ENCODE measurements at places on chromosomes 6 and 20.

- peaks cover 15% of the 10 kb centered on the region for H3K27me3 ChIP-seq
- peak overlapping the region; percentile 25 for H3K27ac ChIP-seq
- DNase-seq: no peak
- H3K36me3 ChIP-seq: peaks cover 7% of the 10 kb centered on the region
Measured at GRCh38 chr6:150485161-150485958, 114.3 kb upstream of the PLEKHG1 start.

GRCh38 chr6:6713657-6714056 is 125.1 kb downstream of the LY86 start:
- peaks cover 61% of the 10 kb centered on the region for H3K4me1 ChIP-seq
- no peaks in the 10 kb centered on the region for H3K36me3 ChIP-seq
- DNase-seq: no peak
- no peak overlapping the region for H3K4me3 ChIP-seq

GRCh38 chr20:38155811-38156210 is 9.3 kb downstream of the TGM2 start:
- no peaks in the 10 kb centered on the region for H3K36me3 ChIP-seq
- H3K4me3 ChIP-seq: no peak overlapping the region
- H3K27me3 ChIP-seq: peaks cover 3% of the 10 kb centered on the region
- DNase-seq: no peak
- H3K4me1 ChIP-seq: peaks cover 51% of the 10 kb centered on the region

DNA sequence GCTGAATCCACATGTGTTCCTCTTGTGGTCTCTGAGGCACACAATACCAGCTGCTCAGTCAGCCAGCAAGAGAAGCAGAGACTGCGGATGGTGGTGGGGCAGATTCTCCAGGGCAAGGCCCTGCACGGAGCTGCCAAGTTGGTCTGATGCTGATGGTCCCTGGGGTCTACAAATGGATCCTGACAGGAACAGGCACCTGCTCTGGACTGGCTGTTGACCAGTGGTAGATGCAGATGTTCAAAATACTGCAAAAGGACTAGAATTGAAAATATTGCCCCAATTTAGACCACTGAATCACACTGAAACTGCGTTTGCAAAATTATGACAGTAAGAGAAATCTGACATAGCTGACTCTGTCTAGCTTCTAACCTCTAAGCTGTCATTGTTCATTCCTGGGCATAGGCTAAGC is 29.6 kb upstream of the TUBB2A start:
- no peak overlapping the region for H3K4me3 ChIP-seq
- DNase-seq: no peak
- H3K36me3 ChIP-seq: no peaks in the 10 kb centered on the region
- H3K27me3 ChIP-seq: peaks cover 6% of the 10 kb centered on the region

GRCh38 chr20:48716086-48716485 is 111.7 kb downstream of the PREX1 start:
- H3K4me3 ChIP-seq: no peak overlapping the region
- peaks cover 3% of the 10 kb centered on the region for H3K27me3 ChIP-seq
- no peak for DNase-seq
- peaks cover 31% of the 10 kb centered on the region for H3K4me1 ChIP-seq
